ENCODE measurements at places on chromosomes 6 and 20.

DNA sequence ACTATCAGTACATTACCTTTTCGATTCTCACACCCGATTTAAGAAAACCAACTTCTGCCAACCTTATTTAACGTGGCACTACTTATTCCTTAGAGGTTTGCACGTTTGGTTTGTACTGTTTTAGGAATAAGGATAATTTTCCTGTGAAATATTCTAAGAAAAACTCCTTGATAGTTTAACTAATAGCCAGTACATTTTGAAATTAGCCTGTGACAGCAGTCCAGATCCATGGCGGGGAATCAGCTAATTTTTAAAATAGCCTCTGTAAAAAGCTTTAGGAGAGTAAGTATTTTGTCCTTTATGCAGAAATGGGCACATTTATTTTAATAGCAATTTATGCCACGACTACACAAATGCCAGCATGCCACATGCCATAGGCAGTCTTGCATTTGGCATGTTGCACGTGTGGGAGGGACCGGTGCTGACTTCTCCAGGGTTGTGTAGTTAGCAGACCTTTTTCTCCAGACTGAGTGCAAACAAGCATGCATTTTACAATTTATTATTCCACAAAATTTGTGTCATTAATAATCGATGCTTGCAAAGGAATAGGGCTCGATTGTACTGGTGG is 6.2 kb downstream of the FOXC1 start:
- DNase-seq, result no peak

GRCh38 chr6:169991913-169992312 is 240.5 kb downstream of the ERMARD start:
- DNase-seq, result no peak

DNA sequence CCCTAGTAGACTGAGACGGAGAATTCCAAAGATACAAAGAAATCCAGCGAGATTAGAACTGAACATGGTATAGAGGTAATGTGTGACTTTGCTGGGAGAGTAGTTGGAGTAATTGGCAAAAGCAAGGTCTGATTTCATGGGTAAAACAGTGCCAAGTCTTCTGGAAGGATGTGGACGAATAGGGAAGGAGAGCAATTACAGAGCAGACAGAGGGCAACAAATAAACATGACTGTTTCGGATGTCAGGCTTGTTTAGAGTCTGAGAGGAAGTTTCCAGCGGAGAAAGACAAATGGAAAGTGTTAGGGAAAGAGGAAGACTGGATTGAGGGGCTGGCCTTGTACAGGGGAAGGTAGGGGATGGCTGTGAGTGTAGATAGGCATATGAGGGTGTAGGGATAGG is 282.2 kb upstream of the PRND start:
- no peak for DNase-seq

GRCh38 chr6:26217714-26218075 is 130.5 kb downstream of the HFE start:
- no peak for DNase-seq

DNA sequence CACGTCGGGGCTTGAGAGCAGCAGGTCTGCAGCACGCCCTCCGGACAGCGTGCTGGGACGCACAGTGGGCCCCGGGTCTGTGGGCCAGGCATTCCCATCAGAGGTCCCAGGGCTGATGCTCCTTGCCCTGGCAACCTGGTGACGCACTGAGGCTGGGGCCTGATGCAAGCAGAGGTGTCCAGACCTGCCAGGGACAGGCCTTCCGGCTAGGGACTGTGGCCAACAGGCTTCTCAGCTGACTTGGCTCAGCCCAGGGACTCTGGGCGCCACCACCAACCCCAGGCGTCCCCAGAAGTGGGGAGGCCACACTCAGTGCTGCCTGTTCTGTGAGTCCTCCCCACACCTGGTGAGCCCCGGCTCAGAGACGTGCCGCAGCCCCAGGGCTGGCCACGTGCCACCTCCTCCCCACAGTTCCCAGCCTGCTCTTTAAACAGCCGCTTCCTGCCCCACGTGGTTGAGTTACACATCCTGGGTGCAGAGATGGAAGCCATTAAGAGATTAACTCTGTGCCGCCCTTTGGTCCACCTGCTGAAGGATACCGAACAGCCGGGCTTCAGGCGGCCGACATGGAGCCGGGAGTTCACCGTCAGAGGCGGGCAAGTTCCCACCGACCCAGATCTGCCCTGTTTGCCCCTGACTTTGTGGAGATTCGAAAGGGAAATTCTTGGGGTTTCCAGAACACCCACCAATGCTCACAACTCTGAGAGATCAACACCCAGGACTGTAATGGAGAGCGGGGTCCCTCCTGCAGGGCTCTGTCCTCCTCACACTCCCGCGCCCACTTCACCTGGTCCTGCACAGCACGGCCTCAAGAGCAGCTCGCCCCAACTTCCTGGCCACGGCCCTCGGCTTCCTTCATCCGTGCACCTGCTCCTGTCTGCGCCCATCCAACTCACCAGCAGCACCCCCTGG is 37.6 kb upstream of the ZBP1 start:
- DNase-seq, result peak; percentile 11

GRCh38 chr20:19737025-19737424 is 21.0 kb upstream of the RIN2 start:
- DNase-seq, result no peak

DNA sequence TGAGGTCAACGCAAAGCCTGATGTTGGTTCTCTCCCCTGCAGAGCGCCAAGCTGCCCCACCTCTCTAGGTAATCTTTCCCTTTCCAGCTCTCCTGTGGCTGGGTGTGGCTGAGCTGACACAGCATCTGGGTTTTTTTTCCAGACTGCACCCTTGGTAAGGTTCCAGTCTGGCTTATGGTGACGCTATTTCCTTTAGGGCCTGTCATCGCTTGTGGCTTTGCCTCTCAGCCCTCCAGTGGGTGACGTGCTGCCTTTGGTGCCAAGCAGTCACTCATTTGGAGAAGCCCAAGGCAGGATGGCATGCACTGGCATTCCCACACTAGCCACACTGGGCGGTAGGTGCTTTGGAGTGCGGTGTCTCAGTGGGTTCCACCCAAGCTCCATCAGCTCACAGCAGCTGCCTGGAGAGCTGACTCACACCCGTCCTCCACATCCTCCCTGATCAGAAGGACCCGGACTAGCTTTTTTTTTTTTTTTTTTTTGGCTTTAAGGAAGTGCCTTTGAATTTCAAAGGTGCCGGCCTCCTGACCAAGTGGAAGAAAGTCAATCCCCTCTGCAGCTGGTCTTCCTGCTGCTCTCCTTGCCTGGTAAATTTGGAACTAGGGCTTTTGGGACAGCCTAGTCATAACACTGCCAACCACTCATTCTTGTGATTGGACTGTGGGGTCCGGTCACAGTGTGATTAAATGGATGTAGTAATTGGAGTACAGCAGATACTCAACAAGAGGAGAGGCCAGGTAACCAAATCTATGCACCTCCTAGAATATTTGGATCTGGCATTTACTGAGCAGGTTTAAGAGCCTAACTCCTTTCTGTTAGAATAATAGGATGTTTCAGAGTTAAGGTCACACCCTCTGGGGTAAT is 153.6 kb downstream of the CD83 start:
- peak; percentile 47 for DNase-seq

- DNase-seq, result no peak
These were observed 753 bp upstream of the PERP start for GRCh38 chr6:138107752-138108592.

- no peak for DNase-seq
These were observed 7.8 kb downstream of the TDP2 start for GRCh38 chr6:24658573-24659560.

DNA sequence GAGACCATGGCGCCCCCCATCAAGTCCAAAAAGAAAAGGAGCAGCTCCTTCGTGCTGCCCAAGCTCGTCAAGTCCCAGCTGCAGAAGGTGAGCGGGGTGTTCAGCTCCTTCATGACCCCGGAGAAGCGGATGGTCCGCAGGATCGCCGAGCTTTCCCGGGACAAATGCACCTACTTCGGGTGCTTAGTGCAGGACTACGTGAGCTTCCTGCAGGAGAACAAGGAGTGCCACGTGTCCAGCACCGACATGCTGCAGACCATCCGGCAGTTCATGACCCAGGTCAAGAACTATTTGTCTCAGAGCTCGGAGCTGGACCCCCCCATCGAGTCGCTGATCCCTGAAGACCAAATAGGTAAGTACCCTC is 41.7 kb upstream of the NAA20 start:
- DNase-seq, result no peak

DNA sequence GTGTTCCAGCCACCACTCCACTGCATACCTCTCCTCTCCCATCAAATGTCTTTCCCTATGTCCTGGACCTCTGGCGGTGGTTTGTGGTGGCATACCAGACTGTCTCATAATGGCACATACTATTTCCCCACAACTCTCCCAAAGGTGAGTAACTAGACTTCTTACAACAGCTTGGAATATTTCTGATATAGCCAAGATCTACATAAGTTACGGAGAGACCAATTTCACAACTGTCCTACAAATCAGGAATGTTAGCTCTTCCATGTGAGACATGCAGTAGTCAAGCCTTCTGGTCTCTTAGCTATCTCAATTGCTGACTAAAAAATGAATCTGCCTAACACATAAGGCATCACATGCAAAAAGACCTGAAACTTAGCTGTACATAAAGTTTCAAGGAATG is 588.9 kb downstream of the RNF144B start:
- DNase-seq, result no peak

DNA sequence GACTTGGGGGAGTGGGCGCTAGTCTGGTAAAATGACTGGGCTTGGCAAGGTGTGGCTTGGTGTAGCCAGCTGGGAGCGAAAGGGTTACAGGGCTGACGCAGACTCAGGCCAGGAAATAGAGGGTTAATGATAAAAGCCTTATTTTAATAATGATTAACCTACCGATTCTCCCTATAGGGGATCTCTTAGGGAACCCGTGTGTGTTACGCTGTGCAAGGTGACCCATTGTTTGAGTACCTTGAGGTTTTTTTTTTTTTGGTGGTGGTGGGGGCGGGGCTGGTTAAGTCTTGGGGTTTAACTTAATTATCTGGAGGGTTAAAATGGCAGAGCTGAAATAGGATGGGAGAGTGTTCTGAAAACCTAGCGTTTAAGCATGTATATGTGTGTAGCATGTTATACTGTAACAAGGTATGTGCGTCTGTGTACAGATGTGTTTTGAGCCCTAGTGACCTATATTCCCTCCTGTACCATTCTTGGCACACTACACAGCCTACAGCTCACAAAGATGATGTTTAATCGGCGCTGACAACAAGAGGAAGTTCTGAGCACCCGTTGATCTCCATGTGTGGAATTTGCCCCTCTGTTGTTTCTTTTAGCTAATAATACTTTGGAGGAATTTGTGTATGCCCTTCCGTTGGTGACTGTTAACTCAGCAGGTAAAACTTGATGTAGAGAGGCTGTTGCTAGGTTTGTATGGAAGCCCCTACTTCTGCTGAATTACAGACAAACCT is 1.3 kb downstream of the CARMIL1 start:
- peak; percentile 15 for DNase-seq

GRCh38 chr20:39163993-39164392 is 201.8 kb downstream of the DHX35 start:
- no peak for DNase-seq

GRCh38 chr6:108030211-108030610 is 44.3 kb downstream of the OSTM1 start:
- no peak for DNase-seq

DNA sequence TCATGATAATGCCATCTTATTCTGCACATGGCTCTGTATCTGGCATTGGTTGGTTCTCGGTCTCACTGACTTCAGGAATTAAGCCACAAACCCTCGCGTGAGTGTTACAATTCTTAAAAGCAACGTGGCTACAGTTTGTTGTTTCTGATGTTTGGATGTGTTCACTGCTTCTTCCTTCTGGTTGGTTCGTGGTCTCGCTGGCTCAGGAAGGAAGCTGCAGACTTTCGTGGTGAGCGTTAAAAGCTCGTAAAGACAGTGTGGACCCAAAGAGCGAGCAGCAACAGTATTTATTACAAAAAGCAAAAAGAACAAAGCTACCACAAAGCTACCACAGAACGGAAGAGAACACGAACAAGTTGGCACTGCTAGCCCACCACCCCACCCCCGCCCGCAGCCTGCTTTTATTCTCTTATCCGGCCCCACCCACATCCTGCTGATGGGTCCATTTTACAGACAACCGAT is 51.1 kb downstream of the MYLIP start:
- no peak for DNase-seq

- peak; percentile 64 for DNase-seq
These were observed 84.4 kb downstream of the INSM1 start for GRCh38 chr20:20452254-20452676.

DNA sequence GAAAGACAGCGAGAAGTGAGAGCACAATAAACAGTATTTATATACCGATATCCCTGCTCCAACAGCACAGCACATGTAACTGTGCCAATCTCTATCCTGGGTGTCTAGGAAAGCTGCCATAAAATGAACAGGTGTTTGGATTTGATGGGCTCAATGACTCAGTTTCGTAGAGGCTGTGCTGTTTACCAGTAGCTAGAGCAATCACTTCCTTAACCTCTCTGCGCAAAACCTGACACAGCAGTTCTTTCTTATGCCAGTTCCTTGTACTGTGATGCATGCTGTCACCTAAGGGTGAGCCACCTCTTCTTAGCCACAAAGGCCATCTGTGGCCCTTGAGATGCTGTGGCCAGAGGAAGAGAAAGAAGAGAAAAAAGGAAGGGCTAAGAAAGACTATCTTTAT is 59.3 kb downstream of the SHPRH start:
- no peak for DNase-seq

DNA sequence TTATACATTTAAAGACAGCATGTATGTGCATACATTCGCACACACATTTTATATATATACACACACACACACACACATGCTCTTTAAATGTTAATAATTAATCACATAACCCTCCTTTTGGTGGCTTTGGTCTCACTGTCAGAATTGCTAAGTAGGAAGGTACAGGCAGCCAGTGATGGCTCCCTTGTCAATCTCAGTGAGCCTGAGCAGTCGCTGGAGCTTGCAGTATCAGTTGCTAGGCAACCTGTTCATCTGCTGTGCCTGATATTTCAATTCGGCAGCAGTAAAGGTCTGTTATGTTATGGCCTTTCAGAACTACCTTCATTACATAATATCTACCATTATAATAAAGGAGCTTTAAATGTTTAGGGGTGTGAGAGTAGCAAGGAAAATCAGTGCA is 374.3 kb downstream of the LMBRD1 start:
- DNase-seq, result no peak

- DNase-seq, result no peak
These were observed 59.7 kb downstream of the BANF2 start for GRCh38 chr20:17759449-17759848.

Data from stimulated activated CD4-positive, alpha-beta T cell treated with anti-CD3 and anti-CD28 coated beads, Interleukin-4, amount 100 ng/mL, for 48 hours (primary cell).